ENCODE measurements at places on chromosomes 13 and 19. TPM values are rescaled to one million over a fixed set of nuclear protein-coding genes. Genes with fewer than 3 reads are reported as not detected.

GRCh38 chr13:95231393-95231792 is 69.9 kb downstream of the ABCC4 start:
- H3K27me3 ChIP-seq = no peaks in the 10 kb centered on the region
- no peak overlapping the region for H3K27ac ChIP-seq
- no peak overlapping the region for H3K4me3 ChIP-seq
- H3K36me3 ChIP-seq = no peaks in the 10 kb centered on the region

The ONECUT3 gene
- under 0.01 TPM for polyA plus RNA-seq

DNA sequence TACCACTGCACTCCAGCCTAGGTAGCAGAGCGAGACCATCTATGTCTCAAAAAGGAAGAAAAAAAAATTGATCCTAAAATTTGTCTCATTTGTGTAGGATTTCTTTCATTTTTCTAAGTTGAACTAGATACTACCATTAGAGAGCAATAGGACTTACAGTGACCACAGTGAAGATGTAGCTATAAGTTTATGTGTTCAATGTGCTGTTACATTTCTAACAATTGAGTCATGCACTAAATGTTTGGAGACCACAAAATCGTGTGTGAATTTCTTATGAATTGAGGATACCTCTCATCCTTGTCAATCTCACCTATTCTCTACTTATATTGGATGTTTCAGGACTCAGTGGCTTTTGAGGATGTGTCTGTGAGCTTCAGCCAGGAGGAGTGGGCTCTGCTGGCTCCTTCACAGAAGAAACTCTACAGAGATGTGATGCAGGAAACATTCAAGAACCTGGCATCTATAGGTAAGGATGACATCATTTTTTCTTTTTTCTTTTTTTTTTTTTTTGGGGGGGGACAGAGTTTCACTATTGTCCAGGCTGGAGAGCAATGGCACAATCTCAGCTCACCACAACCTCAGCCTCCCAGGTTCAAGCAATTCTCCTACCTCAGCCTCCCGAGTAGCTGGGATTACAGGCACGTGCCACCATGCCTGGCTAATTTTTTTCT is 12.8 kb downstream of the ZNF791 start:
- H3K36me3 ChIP-seq = peaks cover 54% of the 10 kb centered on the region
- no peak for DNase-seq
- no peak overlapping the region for H3K27ac ChIP-seq
- no peaks in the 10 kb centered on the region for H3K4me1 ChIP-seq

DNA sequence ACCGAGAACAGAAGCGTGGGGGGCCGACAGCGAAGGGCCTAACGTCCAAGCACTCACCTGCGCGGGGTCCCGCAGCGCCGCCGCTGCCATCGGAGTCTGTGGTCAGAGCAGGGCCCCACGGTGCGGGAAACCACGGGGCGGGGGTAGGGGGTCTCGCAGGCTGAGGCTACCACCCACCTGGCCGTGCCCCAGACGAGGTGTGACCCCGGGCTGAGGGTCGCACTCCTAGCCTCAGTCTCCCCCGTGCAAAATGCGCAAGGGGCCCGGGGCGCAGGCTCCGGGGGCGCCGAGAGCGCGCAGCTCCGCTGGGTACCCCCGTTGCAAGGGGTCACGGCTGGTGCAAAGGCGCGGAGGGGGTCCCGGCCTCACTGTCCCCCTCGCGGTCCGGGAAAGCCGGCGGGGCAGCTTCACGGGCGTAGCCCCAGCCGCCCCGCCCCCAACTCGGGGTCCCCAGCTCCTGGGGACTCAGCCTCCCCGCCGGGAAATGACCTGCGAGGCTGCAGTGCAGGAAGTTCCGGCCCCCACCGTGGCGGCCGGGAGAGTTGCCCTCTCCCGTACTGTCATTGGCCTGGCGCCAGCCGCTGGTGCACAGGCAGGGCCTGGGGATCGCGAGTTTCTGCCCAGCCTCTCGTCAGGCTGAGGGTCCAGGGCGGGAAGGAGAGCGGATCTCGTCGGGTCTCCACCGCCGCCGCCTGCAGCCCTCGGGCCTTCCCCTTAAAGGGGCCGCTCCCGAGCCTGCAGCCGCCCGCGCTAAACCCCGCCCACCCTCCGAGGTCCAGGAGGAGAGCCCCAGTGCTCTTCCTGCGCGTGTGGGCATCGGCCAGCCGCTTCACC is at the start of gene ZNF792:
Gene ZNF792, minus strand, starts transcription at position 657 of the 834 bp plus-strand sequence. Its CDS starts 567 bp downstream, at position 90.
- H3K27ac ChIP-seq = peak within 1 kb of the TSS; percentile 74
- peak within 1 kb of the TSS; percentile 90 for H3K4me3 ChIP-seq
- H3K4me1 ChIP-seq = no peaks in the 10 kb centered on the region

DNA sequence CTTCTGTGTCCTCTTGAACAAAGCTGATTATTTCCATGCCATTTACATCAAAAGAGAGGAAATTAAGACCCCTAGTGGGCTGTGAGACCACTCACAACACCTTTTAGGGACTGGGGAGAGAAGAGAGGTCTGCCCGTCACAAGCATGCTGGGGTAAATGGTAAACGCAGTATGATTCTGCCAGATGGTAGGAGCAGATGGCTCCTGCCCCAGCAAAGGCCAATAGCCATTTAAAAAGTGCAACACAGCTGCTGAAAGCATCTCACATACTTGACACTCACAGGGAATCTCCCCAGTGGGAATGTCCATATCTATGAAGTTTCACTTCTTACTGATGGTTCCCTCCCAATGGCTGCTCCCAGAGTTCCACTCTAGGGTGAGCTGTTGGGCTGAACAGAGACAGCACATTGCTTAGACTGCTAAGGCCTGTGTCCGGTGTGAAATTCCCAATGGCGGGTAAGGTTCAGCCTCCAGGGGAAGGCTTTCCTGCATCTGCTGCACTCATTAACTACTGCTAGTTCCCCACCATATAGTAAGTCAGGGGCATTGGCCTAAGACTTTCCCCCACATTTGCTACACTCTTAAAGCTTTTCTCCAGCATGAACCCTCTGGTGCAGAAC is 7.4 kb downstream of the ZNF671 start:
- no peaks in the 10 kb centered on the region for H3K27me3 ChIP-seq
- no peak overlapping the region for H3K27ac ChIP-seq
- H3K36me3 ChIP-seq = peaks cover 12% of the 10 kb centered on the region

The BCAM gene
- 2.9 TPM for polyA plus RNA-seq

Data from small intestine (tissue), 16 donors.